ENCODE measurements at places on chromosomes 1 and 21. TPM values are rescaled to one million over a fixed set of nuclear protein-coding genes. Genes with fewer than 3 reads are reported as not detected.

Gene SCMH1
- total RNA-seq: 10.5 TPM

Gene CFH
- total RNA-seq: 119 TPM

Gene HFM1
- 0.43 TPM for total RNA-seq

Gene MMEL1
- total RNA-seq: 0.16 TPM

Gene TIPRL
- 47.1 TPM for total RNA-seq
